Posterior vena cava (tissue), 2 donors: ENCODE measurements at places on chromosomes 4 and X.

GRCh38 chr4:1381181-1381621 is 25.0 kb downstream of the NKX1-1 start:
- peak; percentile 59 for DNase-seq

- DNase-seq = no peak
Measured at GRCh38 chrX:123172869-123173268, 11.2 kb upstream of the GRIA3 start.

DNA sequence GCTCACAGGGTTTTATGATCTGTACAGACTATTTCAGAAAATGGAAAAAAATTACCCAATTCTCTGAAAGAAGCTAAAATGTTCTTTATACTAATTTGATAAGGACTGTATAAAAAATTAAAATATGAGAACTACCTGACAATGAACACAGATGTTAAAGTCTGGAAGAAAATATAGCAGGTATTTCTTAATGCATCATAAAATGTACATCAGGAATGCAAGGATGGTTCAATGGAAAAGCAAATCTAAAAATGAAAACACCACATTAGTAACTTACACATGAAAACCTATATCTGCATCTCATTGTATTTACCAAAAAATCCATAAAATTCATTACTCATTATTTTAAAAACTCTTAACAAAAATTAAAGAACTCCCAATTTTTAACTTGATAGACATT is 39.4 kb downstream of the ARHGAP6 start:
- DNase-seq = no peak

DNA sequence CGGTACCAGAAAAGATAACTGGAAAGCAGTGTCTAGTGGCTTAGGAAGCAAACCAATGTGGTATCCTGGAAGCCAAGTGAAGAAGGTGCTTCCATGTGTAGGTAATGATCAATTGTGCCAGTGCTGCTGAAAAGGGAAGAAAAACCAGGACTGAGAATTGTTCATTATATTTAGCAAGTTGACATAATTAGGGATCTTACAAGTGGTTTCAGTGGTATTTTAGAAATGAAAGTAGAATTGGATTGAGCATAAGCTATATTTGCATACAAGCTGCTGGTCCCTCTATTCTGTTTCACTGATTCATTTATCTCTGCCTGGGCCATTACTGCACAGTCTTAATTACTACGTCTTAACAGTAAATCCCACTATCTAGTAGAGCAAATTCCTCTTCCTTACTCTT is 32.3 kb downstream of the PRDM8 start:
- no peak for DNase-seq

DNA sequence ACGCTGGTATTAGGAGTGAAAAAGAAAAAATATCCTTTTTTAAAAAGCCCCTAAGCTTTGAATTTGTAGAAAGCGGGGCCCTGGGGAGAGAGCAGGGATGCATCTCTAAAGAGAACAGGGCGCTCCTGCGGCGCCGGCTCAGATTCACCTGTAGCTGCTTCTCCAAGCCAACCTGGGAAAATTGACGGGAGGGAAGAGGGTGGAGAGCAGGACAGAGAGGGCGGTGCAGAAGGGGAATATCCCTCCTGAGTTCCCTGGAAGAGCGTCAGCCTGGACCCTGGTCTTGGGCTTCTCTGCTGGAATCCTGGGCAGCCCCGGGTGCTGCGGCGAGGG is 776 bp upstream of the SOWAHD start:
- no peak for DNase-seq

GRCh38 chr4:7063362-7063761 is 4.5 kb downstream of the GRPEL1 start:
- DNase-seq = no peak

- no peak for DNase-seq
Measured at GRCh38 chr4:112898357-112899141, 150.9 kb upstream of the ANK2 start.

GRCh38 chr4:47801481-47802002 is 36.3 kb downstream of the CORIN start:
- no peak for DNase-seq

DNA sequence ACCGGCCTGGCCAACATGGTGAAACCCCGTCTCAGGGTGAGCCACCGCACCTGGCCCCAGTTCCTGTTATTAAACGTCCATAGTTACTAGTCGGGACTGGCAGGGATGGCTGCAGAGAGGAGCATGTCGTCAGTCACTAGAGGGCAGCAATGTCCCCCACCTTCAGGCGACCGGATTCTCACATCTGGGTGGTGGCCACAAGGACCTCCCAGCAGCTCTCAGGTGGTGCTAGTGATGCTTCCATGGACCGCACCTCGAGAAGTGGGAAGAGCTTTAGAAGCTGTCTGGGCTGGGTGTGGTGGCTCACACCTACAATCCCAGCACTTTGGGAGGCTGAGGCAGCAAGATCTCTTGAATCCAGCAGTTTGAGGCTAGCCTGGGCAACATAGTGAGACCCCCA is 13.3 kb upstream of the IL3RA start:
- no peak for DNase-seq

DNA sequence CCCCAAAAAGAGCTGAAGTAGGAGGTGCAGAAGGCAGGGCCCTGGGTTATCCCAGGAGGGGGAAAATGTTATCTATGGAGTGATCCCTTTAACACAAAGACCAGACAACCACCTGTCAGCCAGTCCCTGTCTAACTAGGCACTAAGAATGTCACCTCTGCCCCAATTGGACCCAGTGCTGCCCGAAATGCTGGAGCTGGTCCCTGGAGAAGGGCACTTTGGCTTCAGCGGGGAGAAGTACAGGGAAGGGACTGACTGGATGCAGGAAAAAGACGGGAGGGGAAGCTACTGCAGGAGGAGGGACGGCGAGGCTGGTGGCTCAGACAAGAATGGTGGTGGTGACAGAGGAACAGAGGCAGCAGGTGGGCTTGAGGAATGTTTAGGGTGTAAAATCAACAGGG is 17.3 kb downstream of the PHKA2 start:
- DNase-seq = no peak

GRCh38 chr4:121064482-121064881 is 7.9 kb downstream of the NDNF start:
- no peak for DNase-seq

GRCh38 chr4:110475881-110476818 is at the start of gene ENPEP:
ENPEP (plus strand) TSS chr4:110476155; CDS start chr4:110476415, 260 bp downstream.
- DNase-seq = no peak

DNA sequence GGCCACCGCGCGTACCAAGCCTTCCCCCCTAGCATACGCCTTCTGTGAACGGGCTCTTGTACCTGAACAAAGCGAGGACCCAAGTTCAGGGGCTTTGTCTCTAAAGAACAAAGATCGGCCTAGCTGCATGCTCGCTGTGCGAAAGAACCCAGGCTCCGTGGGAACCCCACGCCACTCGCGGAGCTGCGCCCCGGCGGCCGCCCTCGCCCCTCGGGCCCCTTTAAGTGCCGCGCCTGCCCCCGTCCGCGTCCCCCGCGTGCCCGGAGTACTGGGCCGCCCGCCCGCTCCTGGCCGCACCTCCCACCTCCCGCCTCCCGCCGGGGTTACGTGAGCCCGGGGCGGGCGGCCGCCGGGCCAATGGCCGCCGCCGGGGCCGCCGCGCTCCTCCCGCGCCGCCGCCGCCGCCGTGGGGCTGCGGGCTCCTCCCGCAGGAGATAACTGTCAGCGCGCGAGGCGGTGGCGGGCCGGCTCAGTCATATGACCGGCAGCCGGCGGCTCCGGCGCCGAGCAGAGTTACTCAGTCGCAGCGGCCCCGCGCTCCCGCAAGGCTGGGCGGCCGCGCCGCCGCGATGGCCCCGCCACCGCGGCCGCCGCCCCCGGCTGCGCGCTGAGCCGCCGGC is at the start of gene FNIP2:
Gene FNIP2 (plus strand): TSS at position 472 of the 620 bp plus-strand sequence. CDS start 187 bp downstream, outside the sequence.
- peak; percentile 93 for DNase-seq
